ENCODE measurements at places on chromosomes 2 and 18. TPM values are rescaled to one million over a fixed set of nuclear protein-coding genes. Genes with fewer than 3 reads are reported as not detected.

CHST10 gene
- total RNA-seq = 3.3 TPM

TUBA3E gene
- not detected for total RNA-seq

- DNase-seq = peak; percentile 84
Measured at GRCh38 chr2:157443795-157444640, at the start of gene CYTIP. Gene CYTIP, minus strand, starts transcription at chr2:157444089. Its CDS starts 69 bp downstream, at chr2:157444020.

DNA sequence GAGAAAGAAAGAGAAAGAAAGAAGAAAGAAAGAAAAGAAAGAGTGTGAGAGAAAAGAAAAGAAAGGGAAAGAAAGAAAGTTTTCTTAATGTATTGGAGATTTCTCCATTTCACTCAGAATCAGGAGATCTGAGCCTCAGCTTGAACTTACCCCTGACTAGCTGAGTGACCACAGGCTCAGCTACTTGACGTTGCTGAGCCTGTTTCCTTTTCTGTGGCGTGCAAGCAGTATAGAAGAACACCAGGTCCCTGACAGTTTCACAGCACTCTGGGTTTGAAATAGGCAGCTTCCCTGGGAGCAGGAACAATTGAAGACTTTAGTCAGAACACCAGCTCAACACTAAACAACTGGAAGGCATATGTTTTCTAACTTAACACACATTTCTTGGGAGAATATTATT lies 44.7 kb downstream of the MARCO start:
- no peak for DNase-seq

DNA sequence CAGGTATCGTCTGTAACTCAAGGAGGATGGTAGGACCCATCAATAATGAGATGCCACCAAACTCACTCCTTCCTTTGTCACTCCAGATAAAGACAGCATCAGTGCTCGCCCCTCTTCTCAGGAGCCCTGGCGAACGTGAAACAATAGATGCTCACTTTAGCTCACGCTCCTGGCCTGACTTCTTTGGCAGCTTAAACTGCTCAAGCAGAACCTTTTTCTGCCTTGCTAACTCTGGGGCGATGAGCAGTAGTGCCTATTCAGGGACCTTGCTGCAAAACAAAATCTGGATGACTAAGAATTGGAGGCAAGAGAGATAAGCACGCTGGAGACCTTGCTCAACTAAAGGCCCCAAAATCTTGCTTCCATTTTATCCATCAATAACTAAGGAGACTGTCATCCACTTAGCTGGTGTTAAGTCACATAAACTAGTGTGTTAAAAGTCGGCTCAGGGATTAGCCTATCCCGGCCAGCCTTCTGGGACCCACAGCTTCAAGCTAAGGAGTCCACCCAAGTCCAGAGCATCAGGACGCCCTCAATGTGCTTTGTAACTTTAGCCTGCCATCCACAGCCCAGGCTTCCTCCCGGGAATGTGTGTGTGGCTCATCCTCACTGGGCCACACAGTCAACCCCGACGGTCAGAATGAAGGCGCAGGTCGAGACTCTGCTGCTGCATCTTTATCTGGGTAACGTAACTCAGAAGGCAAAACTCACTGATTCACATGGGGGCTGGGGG lies 38.9 kb downstream of the ZNF516 start:
- DNase-seq = no peak
